ENCODE measurements at places on chromosomes 1 and 21.

DNA sequence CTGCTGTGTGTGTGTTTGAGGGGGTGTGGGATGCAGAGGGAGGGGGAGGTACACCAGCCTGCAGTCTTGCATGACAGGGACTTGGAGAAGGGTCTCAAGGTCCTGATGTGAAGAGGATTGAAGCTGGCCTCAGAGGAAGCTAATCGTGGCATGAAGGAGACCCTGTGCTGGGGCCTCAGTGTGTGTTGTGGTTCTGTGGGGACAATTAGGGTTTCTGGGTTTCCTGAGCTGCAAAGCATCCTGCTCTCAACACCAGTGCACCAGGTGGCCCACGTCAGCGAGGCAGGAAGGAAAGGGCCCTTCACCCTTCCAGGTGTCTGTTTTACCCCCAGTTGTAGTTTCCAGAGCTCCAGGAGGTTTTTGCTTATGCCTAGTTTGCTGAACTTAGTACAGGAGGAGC lies 52.8 kb downstream of the TENT5C start:
- H3K27me3 ChIP-seq = peaks cover 49% of the 10 kb centered on the region
- H3K27ac ChIP-seq = no peak overlapping the region
- DNase-seq = no peak
- peaks cover 2% of the 10 kb centered on the region for H3K4me1 ChIP-seq

DNA sequence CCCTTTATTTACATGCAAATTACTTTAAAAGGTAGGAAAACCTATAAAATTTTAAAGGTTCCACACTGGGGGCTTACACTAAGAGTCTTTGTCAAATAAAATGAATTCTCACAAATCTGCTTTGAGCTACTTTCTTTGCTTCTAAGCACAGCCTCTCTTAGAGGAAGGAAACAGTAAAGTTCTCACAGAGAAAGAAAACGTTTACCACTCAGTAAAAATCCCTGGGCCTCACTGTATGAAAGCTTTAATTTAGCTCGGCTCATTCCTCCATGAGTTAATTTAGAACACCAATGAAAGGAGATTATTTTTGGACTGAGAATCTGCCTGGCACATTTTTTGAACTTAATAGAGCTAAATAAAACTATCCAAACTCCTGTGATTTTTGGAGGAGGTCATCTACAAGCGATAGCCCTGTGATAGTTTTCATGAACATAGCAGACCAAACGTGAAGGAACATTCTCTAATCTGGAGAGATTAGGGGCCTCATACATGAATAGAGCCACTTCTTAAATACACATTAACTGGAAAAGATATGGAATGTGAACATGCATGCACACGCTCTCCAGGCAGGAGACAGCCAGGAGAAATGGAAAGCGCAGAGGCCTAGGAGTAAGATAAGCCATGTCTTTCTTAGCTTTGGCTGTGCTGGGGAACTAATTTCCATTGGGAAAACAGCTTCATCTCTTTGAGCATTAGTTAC lies 32.8 kb downstream of the PRRX1 start:
- no peaks in the 10 kb centered on the region for H3K27me3 ChIP-seq
- H3K4me3 ChIP-seq = peak overlapping the region; percentile 41
- no peaks in the 10 kb centered on the region for H3K4me1 ChIP-seq
- H3K36me3 ChIP-seq = peaks cover 77% of the 10 kb centered on the region

GRCh38 chr21:31865429-31865970 lies 7.3 kb upstream of the HUNK start:
- H3K4me1 ChIP-seq = no peaks in the 10 kb centered on the region
- H3K36me3 ChIP-seq = no peaks in the 10 kb centered on the region
- H3K27me3 ChIP-seq = peaks cover 31% of the 10 kb centered on the region
- H3K4me3 ChIP-seq = no peak overlapping the region

DNA sequence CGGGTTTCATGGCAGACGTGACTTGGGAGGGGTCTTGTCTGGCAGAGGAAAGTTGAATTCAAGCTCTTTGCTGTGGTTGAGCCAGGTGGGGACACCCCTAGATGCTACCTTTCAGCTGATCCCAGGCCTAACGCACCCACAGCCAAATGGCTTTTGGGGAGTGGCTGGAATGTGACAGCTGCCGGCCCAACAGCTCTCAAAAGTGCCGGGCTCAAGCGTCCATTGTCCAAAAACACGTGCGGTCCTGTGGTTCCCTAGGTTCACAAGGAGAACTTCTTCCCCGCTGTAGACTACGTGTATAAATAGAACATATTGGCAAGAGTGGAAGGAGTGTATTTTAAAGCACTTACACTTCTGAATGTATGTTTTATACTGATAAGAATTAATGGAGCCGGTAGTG lies 87.1 kb upstream of the ARHGEF16 start:
- H3K4me1 ChIP-seq = peaks cover 6% of the 10 kb centered on the region
- DNase-seq = no peak
- H3K4me3 ChIP-seq = no peak overlapping the region
- no peaks in the 10 kb centered on the region for H3K36me3 ChIP-seq

DNA sequence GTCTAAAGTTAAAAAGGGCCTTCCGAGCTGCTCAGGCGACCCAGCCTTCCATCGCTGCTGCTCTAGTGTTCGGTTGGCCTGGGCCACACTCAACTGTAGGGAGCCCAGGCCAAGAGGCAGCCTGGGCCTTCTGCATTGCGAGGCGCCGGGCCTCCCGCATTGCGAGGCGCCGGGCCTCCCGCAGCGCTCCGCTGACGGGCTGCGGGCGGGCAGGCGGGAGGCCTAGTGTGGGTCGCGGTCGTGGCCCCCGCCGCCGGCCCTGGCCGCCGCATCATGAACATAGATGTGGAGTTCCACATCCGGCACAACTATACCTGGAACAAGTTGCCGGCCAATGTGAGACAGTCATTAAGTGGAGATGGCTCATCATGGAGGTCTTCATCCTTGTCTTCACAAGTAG lies 48.3 kb downstream of the PPIAL4G start:
- no peaks in the 10 kb centered on the region for H3K4me1 ChIP-seq
- no peaks in the 10 kb centered on the region for H3K27me3 ChIP-seq
- H3K4me3 ChIP-seq = no peak overlapping the region
- no peak for DNase-seq
- H3K27ac ChIP-seq = no peak overlapping the region
- H3K36me3 ChIP-seq = peaks cover 4% of the 10 kb centered on the region

- H3K4me3 ChIP-seq = no peak overlapping the region
- no peak for DNase-seq
- H3K27ac ChIP-seq = no peak overlapping the region
- H3K36me3 ChIP-seq = peaks cover 26% of the 10 kb centered on the region
- peaks cover 23% of the 10 kb centered on the region for H3K4me1 ChIP-seq
Measured at GRCh38 chr1:16246961-16247360, 10.0 kb upstream of the CPLANE2 start.

DNA sequence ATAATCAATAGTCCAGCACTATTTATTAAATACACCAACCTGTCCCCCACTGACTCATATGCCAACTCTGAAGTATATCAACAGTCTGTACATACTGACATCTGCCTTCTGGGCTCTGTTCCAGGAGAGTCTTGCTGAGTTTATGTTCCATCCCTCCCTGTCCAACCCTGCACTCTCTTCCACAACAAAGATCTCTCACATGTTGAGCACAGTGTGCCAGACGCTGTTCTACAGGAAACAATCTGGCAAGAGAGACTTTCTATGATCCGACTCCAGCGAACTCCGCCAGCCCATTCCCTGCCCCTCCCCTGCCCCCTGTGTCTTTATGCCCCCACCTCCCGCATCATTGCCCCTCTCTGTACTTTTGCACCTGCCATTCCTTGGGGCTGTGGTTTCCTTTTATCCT lies 3.4 kb downstream of the LACTBL1 start:
- H3K27me3 ChIP-seq = peaks cover 34% of the 10 kb centered on the region
- peak; percentile 76 for DNase-seq
- no peaks in the 10 kb centered on the region for H3K36me3 ChIP-seq
- no peak overlapping the region for H3K27ac ChIP-seq

DNA sequence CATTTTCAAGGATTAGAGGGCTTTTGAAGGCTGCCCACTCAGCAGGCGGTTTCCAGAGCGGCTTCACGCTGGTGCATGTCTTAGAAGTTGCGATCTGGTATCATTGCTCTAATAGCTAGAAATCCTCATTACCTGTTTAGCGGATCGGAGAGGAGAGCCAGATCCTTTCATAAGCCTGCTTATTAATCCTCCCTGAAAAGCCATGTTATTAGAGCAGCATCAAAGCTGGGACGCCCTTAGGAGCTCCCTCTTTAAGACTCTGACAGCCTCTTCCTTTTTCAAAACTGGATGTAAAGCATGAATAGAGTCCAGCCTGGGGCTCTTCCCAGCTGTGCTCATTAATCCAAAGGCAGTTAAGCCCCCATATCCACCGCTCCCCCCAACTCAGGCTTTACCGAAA lies 13.9 kb upstream of the CTSE start:
- DNase-seq = no peak
- peaks cover 8% of the 10 kb centered on the region for H3K4me1 ChIP-seq
- H3K36me3 ChIP-seq = no peaks in the 10 kb centered on the region
- H3K27ac ChIP-seq = no peak overlapping the region
- no peak overlapping the region for H3K4me3 ChIP-seq

DNA sequence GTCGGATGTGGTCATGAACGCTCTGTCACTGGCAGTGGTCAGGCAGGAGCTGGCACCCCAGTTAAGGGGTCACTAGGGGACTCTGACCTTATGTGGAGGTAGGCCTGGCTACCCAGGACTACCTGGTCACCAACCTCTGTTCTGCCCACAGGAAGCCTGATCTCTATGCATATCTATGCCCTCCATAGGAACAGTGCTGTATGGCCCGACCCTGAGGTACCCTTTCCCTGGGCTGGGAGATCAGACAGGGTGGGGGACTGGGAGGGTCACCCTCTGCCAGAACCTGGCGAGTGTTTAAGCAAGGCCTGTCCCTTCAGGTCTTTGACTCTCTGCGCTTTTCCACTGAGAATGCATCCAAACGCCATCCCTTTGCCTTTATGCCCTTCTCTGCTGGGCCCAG lies 19.0 kb downstream of the CYP4B1 start:
- no peak overlapping the region for H3K27ac ChIP-seq
- H3K36me3 ChIP-seq = no peaks in the 10 kb centered on the region
- no peak for DNase-seq
- no peaks in the 10 kb centered on the region for H3K4me1 ChIP-seq

DNA sequence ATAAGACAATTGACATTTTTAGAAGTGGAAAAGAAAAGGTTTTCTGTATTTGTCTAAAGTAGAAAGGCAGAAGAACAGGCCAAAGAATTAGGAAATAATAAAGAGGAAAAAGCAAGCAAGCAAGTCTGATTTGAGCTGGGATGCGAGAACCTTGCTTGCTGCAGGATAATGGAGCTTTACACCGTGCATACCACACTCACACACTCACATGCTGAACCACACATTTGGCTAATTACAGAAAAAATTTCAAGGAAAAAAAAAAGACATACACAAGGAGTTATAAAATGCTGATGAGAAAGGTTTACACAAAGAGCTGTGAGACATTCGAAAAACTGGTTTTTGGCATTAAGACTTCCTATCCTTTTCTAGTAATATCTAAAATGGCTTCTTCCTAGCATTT lies 593.9 kb downstream of the KIF26B start:
- H3K36me3 ChIP-seq = peaks cover 10% of the 10 kb centered on the region
- no peak overlapping the region for H3K4me3 ChIP-seq
- no peak overlapping the region for H3K27ac ChIP-seq

DNA sequence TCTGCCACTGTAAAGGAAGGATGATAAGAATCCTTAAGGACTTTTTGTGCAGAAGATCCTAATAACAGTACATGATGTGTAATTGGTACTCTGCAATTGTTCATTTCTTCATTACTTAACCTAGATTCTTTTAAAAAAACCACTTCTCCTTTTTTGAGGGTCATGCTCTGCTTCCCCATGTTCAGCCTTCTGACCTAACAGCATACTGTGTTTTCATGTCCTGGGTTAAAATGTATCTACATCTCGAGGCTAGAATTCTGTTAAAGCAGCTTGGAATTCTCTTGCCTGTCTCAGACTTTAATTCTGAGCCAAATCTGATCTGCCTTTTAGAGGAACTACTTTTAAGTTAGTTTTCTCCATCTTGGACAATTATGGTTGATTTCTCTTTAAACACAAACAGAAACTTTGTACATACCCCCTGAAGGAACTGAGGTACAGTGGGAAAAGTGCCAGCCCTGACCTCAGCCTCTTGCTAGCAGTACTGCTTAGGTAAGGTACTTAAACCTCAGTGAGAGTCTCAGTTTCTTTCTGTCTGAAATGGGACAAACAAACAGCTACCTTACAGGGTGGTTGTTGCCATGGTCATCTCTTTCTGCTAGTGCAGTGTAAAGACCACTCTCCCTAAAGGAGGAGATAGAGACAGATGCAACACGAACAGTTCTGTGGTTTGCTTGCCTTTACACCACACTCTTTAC lies 103.2 kb upstream of the DYNLT5 start:
- H3K36me3 ChIP-seq = peaks cover 24% of the 10 kb centered on the region
- DNase-seq = no peak

GRCh38 chr1:150552128-150552910 lies 3.1 kb downstream of the ADAMTSL4 start:
- peaks cover 26% of the 10 kb centered on the region for H3K4me1 ChIP-seq
- no peak overlapping the region for H3K27ac ChIP-seq
- H3K36me3 ChIP-seq = peaks cover 34% of the 10 kb centered on the region
- H3K27me3 ChIP-seq = no peaks in the 10 kb centered on the region
- DNase-seq = peak; percentile 95

- no peaks in the 10 kb centered on the region for H3K4me1 ChIP-seq
- no peak overlapping the region for H3K4me3 ChIP-seq
- H3K27me3 ChIP-seq = no peaks in the 10 kb centered on the region
- H3K36me3 ChIP-seq = no peaks in the 10 kb centered on the region
- H3K27ac ChIP-seq = no peak overlapping the region
Measured at GRCh38 chr1:34013136-34013535, 149.3 kb downstream of the HMGB4 start.

GRCh38 chr1:37901191-37901892 lies 42.0 kb upstream of the MTF1 start:
- H3K27me3 ChIP-seq = no peaks in the 10 kb centered on the region
- H3K4me3 ChIP-seq = no peak overlapping the region
- no peaks in the 10 kb centered on the region for H3K4me1 ChIP-seq
- no peak overlapping the region for H3K27ac ChIP-seq
- H3K36me3 ChIP-seq = peaks cover 24% of the 10 kb centered on the region
- DNase-seq = no peak
